ENCODE measurements at places on chromosomes 12 and 14. TPM values are rescaled to one million over a fixed set of nuclear protein-coding genes. Genes with fewer than 3 reads are reported as not detected.

Gene RAD9B
- 0.35 TPM for total RNA-seq

Gene PRORP
- 49.1 TPM for total RNA-seq

Gene CLEC4C
- not detected for total RNA-seq

Gene SOCS2
- 10.4 TPM for total RNA-seq

Gene FKBP3
- total RNA-seq, result 43.8 TPM

Gene GZMH
- 0.86 TPM for total RNA-seq

Gene C1QL4
- total RNA-seq, result not detected

All from CD4-positive, CD25-positive, alpha-beta regulatory T cell (primary cell).